ENCODE measurements at places on chromosomes 2 and 18. TPM values are rescaled to one million over a fixed set of nuclear protein-coding genes. Genes with fewer than 3 reads are reported as not detected.

GRCh38 chr2:71067567-71068217 is 756 bp upstream of the NAGK start:
- DNase-seq: no peak

DNA sequence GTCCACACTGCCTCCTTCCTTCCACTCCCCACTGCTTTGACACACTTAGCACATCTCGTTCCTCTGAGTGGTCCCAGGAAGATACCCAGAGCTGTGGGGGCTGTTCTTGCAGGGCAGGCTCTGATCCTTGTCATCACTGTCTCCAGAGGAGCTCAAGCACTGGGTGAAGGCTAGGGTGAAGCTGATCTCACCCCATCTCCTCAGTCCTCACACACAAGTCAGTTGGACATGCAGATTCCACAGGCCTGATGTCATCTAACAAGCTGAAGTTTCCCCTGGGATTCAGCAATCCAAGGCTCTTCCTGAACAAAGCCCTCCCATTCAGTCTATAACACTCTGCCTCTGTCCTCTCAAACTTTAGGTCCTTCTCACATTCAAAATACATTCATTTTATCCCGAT is 90.6 kb upstream of the RAB6C start:
- no peak for DNase-seq

DNA sequence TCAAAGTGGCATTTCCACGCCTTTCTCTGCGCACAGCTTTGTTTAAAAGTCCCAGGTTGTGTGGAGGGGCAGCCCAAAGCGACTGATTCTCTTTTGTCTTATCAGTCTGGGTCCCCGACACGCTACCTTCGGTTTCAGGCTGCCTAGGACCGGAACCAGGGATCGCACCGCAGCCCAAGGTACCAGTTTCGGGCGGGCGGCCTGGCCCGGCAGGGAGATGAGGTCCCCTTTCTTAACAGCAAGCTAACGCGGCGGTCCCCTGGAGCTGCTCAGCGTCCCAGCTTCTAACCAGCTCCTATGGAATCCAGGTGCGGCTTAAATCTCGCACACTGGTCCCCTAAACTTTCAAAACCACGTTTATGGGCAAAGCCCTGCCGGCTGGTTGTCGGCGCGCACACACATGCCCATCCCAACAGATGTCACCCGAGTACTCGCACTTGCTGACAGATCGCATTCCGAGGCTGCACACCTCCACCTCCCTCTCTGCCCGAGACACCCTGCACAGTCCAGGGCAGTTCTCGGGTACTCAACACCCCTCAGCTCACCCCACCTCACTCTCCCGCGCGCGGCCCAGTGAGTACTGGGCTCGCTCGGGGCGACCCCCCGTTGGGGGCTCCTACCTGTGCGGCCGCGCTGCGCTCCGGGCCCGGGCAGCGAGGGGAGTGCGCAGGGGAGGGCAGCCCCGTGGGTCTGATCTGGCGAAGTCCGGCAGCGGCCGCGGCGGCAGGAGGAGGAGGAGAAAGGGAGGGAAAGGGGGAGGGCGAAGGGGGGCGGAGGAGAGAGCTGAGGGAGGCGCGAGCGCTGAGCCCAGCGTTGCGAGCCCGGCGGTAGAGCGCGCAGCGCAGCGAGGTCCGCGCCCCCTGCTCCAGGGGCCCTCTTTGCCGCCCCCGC is at the start of gene EFEMP1:
Gene EFEMP1 (minus strand): TSS at position 692 of the 891 bp plus-strand sequence. CDS start 1,342 bp downstream, outside the sequence.
- DNase-seq: peak; percentile 67

DNA sequence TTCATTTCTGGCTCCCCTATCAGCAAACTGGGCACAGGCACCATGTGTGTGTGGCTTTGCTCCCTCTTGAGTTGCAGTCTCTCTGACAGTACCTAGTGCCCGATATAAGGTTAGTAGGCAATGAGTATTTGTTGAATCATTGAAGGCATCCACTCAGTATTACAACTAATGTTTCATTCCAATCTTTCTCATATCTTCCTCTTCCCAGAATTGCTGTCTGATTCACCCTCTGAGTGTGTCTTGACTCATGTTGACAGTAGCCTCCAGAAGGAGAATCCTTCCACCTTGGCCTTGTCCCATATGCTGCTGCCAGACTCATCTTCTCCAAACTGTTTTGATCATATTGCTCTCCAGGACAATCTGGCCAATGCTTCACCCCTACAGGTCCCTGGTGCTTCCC is 202.5 kb downstream of the LRRTM1 start:
- peak; percentile 22 for DNase-seq

GRHL1 gene
- total RNA-seq: 3.2 TPM

IKZF2 gene
- 8.3 TPM for total RNA-seq

FEV gene
- not detected for total RNA-seq
